Omental fat pad (tissue), 4 donors: ENCODE measurements at places on chromosomes 4 and X.

- no peak for DNase-seq
Measured at GRCh38 chr4:156073976-156074375, 120.3 kb upstream of the CTSO start.

DNA sequence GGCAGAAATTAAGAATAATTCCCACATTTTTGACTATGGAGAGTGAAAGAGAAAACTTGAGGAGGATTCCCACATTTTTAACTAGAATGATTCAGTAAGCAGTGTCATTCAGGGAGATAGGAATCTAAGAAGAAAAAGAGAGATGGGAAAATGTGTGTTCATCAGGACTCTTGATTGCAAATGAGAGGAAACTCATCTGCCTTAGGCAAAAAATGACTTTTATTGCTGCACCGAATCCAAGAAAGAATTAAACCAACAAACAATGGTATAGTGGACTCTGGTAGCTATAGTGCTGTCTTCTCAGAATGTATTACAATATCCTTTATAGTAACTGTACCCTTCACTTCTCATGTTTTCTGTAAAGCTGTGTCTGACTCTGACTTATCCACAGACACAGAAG lies 15.0 kb upstream of the TMEM144 start:
- no peak for DNase-seq

- DNase-seq, result no peak
Measured at GRCh38 chr4:150381036-150381435, 200.9 kb upstream of the MAB21L2 start.

GRCh38 chr4:55340266-55340665 lies 5.8 kb upstream of the SRD5A3 start:
- DNase-seq, result no peak

GRCh38 chr4:123898946-123899666 lies 502.5 kb downstream of the SPRY1 start:
- DNase-seq, result no peak

DNA sequence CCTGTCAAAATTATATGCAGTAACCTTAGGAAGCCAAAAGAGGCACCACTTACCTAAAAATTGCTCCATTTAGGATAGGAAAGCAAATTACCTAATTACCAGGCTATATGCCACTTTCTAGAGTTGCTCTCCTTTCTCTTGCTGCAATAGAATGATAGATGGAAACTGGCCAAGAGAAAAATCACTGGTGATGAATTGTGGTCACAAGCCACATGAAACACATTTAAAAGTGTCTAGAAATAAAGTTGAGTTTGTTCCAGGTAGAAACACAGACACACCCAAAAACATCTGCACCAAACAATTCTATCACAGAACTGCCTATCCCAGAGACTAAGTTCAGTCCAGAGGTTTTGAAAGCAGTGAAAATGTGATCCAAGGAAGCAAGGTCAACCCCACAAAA lies 337.7 kb downstream of the PCDH19 start:
- no peak for DNase-seq

GRCh38 chr4:85369703-85370380 lies 105.1 kb upstream of the ARHGAP24 start:
- DNase-seq, result no peak

GRCh38 chr4:46404981-46405380 lies 15.1 kb upstream of the GABRA2 start:
- DNase-seq, result no peak
